ENCODE measurements at places on chromosomes 2 and 18. TPM values are rescaled to one million over a fixed set of nuclear protein-coding genes. Genes with fewer than 3 reads are reported as not detected.

GRCh38 chr2:32678825-32679224, 51.0 kb downstream of the TTC27 start:
- no peak for DNase-seq

DNA sequence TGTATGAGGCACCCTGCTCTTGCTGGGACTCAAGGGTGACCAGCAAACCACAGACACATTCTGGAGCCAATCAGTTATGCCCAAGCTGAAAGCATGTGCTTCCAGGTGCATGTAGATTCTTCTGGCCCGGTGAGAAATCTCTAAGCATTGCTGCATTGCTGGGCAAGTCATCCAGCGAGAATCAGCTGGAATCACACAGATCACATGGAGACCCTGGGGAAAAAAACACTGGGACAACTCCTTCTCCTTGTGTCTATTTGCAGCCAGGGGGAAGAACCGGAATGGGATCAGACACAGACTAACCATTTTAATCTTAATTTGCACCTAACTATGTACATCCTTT, 119.7 kb upstream of the KLF7 start:
- DNase-seq = no peak

GRCh38 chr2:226782092-226782713, 17.4 kb downstream of the IRS1 start:
- peak; percentile 87 for DNase-seq

Gene GALNT5
- 0.34 TPM for polyA plus RNA-seq

Gene DUSP2
- polyA plus RNA-seq = 18.1 TPM

Gene MOB4
- polyA plus RNA-seq = 41.2 TPM

Gene OSR1
- polyA plus RNA-seq = 144 TPM

Measured in urinary bladder (tissue), 4 donors.